ENCODE measurements at places on chromosomes 4 and X.

- no peak for DNase-seq
Measured at GRCh38 chr4:119872371-119873016, 194.2 kb downstream of the MAD2L1 start.

GRCh38 chrX:11298600-11298999 is 5.4 kb downstream of the AMELX start:
- DNase-seq = no peak

- no peak for DNase-seq
Measured at GRCh38 chr4:107823870-107824349, 822 bp upstream of the SGMS2 start.

DNA sequence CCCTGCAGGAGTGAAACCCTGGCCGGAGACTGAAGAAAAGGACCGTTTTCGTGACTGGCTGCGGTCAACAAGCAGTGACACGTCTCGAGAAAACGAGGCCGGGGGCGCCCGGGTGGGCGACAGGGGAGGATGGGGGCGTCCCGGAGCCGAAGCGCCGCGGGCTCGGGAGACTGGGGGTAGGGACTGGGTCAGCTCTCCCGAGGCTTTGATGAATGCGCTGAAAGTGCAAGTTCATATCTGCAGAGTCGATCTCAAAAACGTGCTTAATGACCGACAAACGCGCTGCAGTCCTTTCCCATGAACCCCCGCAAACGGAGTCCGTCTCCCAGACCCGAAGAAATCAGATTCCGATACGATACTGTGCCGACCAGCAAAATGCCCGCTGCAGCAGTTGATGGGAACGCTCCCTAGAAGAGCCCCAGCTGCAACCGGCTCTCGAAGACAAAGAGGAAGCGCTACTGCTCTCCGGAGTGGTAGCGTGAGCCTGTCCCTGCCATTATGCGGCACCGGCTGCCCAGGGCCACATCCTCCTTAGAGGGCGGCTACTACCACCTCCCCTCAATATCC is 806 bp upstream of the CD99L2 start:
- DNase-seq = peak; percentile 44

DNA sequence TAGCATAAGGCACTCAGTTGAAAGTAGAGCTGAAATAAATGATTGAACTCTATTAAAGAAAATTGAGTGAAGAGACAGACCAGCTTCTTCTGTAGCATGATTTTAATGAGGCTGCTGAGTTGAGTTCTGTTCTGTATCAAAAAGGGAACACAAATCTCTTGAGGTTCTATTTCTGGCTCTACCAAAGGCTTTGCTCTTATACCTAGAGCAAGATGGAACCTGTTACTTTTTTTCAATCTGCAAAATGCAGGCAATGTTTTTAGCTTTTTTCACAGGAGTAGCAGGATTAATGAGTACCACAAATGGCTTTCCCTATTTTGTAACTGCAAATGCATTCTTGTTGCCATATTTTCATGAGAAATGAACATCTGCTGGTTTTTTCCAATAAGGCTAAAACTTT is 4.2 kb upstream of the ERVMER34-1 start:
- DNase-seq = no peak
